Left renal pelvis (tissue), 4 donors: ENCODE measurements at places on chromosomes 1 and 21.

DNA sequence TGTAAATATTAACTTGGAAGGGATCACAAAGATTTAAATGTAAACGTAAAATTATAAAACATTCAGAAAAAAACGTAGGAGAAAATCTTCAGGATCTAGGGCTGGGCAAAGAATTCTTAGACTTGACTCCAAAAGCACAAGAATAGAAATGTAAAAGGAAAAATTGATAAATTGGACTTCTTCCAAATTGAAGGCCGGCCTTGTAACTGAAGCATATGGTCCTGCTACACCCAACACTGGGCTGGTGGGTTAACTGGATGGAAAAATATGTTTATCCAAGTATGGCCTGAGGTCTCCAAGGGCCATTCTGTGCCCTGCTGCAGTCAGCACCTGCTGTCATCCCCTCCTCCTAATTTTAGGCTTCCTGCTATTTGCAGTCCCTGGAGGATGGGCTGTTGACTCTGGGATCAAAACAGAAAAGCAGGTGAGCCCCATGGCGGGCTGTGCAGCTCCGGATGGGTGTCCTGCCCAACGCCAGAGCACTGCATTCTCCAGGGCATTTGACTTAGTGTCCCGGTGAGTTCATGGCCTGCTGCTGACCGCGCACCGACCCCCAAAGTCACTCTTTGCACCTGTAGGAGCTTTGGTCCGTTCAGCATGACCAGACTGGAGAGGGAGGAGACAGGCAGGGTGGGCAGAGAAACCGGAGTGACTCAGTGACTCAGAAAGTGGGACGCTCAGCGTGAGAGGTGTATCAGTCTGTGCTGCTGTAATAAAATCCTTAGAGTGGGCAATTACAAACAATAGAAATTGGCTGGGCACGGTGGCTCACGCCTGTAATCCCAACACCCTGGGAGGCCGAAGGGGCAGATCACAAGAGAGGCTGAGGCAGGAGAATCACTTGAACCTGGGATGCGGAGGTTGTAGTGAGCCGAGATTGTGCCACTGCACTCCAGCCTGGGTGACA lies 6.1 kb upstream of the AIRE start:
- DNase-seq, result no peak

- no peak for DNase-seq
These were observed 214.9 kb downstream of the FGGY start for GRCh38 chr1:59511476-59512465.

GRCh38 chr1:59880735-59881134 lies 45.8 kb downstream of the CYP2J2 start:
- no peak for DNase-seq

GRCh38 chr1:190667914-190668313 lies 190.2 kb upstream of the BRINP3 start:
- DNase-seq, result no peak

DNA sequence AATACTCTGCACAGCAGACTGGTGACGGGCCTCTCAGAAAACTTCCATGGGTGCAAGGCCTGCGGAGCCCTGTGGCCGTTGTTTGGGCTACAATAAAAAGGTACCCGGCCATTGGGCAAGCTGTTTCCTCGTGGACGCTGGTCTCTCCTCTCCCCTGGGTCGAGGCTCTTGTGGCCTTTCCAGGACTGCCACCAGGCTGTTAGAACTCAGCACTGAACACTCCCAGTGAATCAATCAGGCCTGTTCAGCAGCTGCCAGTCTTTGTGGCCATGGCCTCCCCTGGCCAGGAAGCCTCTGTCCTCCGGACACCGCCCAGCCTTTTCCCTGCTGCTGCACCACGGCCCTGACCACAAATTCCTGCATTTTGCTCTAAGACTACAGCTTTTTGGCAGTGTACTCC lies 33.0 kb upstream of the ACTRT2 start:
- DNase-seq, result no peak

- DNase-seq, result no peak
These were observed 140.4 kb downstream of the BRINP2 start for GRCh38 chr1:177311111-177311510.
